ENCODE measurements at places on chromosomes 11 and 22.

DNA sequence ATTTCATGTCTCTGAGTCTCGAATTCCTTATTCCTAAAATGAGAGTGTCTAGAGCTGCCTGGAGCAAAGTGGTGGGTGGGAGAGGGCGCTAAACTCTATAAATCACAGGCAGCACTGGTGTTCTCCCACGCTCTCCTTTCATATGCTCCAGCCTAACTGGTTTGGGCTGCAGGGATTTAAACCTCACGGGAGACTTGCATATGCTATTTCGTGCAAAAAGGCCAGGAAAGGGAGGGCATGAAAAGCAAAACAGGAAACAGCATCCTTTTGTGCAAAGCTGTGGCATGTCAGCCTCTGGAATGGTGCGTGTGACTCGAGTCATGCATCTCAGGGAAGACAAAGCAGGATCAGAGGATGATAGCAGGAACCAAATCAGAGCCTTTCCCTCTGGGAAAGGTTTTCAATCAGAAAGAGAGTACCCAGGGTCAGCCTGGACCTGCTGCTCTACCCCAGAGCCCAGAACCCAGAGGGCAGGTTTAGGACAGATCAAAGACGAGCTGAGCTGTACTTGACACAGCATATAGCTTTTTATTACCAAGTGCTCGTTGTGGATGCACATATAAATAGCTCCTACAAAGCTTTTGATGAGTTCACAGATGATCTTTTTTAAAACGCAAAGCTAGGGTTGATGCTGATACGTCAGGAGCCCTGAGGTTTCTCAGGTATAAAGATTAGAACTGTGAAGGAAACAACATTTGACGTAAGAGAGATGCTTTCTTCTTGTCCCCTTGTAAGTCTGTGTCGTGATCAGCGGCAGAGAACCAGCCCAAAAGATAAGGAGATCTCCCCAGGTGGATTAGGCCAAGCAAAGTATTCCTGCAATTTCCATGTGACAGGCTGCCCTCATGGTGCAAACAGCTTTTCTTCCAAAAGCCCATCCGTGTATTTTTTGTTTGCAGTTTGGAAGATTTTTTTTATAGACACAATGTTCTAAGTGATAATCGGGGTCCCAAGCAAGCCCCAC lies 46.2 kb upstream of the YWHAH start:
- DNase-seq: no peak

DNA sequence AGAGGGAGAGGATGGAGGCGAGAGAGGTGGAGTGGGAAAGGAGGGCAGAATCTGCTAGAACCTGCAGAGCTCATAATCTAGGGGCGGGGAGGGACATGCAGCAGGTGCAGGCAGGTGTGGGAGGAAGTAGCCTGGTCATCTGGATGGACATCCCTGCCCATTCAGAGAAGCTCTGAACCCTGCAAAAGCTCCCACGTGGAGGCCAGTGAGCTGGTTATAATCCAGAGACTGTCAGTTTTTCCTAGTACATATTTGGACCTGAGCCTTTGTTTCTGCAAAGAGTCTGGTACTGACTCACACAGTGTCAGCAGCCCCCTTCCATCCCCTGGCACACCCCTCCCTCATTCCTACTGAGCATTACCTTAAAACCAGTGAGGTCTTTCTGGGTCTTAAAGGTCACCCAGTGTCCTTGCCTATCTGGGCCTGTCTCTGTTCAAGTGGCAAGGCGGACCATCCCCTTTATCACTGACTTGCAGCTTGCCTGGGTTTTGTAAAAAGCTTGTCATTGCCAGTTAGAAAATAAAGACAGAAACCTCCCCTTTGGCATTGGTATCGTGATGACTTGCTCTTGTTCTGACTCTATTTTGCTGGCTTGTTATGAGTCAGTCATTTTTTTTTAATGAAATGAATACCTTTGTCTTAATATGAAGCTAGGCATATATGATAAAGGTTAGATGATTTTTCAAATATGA lies 26.1 kb downstream of the PTPRJ start:
- DNase-seq: no peak

GRCh38 chr11:33722590-33723234 lies 13.5 kb downstream of the CD59 start:
- DNase-seq: peak; percentile 64

- no peak for DNase-seq
Observed at GRCh38 chr11:112320668-112321067, 60.0 kb upstream of the PLET1 start.

- no peak for DNase-seq
Observed at GRCh38 chr11:33772300-33772699, 2.0 kb downstream of the FBXO3 start.

GRCh38 chr11:104649002-104649401 lies 249.3 kb downstream of the CASP12 start:
- peak; percentile 11 for DNase-seq

- no peak for DNase-seq
Observed at GRCh38 chr22:47143249-47143938, 380.9 kb downstream of the TBC1D22A start.

GRCh38 chr22:47283616-47284270 lies 521.3 kb downstream of the TBC1D22A start:
- DNase-seq: no peak

DNA sequence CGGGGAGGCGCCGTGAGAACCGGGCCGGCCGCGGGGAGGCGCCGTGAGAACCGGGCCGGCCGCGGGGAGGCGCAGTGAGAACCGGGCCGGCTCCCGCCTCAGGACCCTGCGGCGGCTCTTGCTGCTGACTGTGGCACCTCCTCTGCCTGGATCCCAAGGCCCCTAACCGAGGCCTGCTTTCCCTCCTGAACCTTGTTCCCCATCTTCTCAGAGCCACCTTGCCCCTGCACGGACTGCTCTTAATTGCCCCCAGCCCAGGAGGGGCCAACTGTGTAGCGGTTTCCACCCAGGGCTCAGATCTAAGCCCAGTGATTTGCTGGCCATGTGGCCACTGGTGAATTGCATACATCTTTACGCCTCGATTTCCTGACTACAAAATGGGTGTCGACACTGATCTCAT lies 112.2 kb upstream of the B3GAT1 start:
- no peak for DNase-seq

DNA sequence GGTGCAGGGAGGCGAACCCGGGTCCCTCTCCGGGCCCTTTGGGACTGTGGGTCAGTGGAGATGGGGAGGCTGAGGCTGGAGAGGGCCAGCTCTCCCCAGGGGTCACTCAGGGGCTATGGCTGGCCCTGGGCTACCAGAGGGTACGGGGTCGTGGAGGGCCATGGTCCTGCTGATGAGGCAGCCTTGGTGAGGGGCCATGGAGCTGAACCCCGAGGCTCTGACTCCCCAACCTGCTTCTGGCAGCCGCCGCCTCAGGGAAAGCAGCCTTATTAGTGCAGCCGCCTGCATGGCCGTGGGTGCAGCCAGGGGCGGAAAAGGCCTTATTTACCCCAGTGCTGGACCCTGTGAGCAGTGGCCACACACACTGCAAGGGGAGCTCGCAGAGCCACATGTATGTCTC lies 139.4 kb downstream of the MIAT start:
- DNase-seq: no peak

DNA sequence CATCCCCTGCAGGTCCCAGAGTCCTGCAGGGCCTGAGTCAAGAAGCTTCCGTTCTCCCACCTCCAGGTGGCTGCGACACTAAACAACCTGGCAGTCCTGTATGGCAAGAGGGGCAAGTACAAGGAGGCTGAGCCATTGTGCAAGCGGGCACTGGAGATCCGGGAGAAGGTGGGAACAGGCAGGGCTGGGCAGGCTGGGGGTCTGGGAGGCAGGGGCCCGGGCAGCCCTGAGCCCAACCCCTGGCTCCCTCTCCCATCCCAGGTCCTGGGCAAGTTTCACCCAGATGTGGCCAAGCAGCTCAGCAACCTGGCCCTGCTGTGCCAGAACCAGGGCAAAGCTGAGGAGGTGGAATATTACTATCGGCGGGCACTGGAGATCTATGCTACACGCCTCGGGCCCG lies 4.7 kb upstream of the RAB1B start:
- DNase-seq: no peak

DNA sequence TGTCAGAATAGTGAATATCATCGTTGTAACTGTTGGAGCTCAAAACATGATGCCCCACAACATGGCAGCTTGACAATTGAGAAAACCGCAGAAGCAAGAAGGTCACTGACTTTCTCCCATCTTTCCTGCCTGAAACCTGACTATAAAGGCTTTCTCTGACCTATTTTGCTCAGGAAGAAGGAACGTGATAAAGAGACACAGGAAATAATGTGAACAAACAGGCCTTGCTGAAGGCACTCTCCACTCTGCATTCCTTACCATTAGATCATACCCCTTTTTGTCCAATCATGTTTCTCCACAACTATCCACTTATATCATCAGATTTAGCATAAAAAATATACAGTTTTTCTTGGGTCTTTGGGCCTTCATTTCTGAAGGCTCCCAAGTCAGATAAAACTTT lies 916.8 kb downstream of the METTL15 start:
- DNase-seq: no peak

DNA sequence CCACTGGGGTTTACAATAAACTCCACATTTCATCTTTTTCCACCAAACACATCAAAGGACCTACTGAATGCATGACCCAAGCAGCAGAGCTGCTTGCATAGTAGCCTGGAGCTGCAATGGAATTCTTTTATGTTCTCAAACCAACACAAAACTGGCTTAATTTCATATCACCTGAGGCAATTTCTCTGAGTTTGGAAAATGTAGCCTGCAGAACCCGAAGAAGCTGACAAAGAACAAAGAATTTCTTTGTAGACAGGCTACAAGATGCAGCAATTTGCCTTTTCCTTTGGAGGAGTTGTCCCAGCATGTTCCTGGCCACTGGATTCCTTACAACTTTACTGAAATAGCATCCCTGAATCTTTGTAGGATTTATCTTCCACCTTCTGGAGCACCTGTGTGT lies 5.5 kb upstream of the TECTA start:
- no peak for DNase-seq

GRCh38 chr22:42190274-42190673 lies 59.7 kb upstream of the CYP2D6 start:
- no peak for DNase-seq

DNA sequence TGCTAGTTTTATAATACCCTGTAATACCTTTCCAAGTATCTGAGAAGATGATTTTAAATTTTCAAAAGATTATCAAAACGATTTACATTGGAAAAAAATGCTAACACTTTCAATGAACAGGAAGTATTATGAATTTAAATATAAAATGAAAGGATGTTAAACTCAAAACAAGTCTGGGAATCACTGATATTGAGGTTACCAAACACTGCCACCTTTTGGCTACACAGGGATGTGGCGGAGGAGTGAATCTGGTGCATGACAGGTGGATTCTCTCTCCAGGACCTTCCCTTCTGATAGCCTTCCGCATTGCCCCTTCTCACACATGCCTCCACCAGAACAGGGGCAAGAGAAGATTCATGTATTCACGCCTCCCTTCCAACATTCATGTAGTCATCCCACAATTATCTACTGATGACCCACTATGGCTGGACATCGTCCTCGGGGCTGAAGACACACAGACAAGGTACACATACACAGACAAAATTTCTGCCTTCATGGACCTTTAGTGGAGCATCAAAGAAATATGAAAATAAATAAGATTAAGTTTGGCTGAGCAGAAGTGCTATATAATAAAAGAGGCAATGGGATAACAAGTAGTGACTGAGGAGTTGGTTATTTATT lies 34.7 kb downstream of the ATG16L2 start:
- DNase-seq: peak; percentile 33

- DNase-seq: no peak
Observed at GRCh38 chr11:17209939-17210245, 2.1 kb upstream of the PIK3C2A start.

- DNase-seq: no peak
Observed at GRCh38 chr11:92314499-92314898, 89.9 kb downstream of the FAT3 start.

DNA sequence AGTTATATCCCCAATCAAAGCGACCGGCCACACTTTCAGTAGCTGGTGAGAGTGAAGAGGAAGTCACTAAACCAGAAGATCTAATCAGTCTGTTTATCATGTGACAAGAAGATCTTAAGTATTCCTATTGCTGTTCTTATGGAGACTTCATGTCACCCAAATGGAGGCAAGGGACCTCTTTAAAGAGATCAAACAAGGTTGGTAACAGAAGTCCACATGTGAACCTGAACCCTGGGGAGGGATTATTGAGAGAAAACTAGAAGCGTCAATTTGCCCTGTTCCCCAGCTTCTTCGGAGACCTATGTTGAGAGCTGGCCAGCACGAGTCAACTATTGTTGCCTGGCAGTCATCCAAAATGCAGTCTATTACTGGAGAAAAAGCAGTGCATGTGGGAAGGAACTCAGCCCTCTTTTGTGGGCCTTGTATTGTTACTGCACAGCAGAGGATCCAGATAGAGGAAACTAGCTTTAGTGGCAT lies 76.9 kb upstream of the CTSC start:
- no peak for DNase-seq
